Thymus (tissue), 14 donors: ENCODE measurements at places on chromosomes 1 and 21. TPM values are rescaled to one million over a fixed set of nuclear protein-coding genes. Genes with fewer than 3 reads are reported as not detected.

The USP21 gene
- total RNA-seq = 10.0 TPM

The BCAR3 gene
- total RNA-seq = 7.9 TPM

The RCOR3 gene
- total RNA-seq = 21.9 TPM

The PRR9 gene
- total RNA-seq = 0.33 TPM

The C1orf94 gene
- total RNA-seq = not detected

The FBXO2 gene
- 9.0 TPM for total RNA-seq

The C4BPB gene
- 0.71 TPM for total RNA-seq

The CD48 gene
- total RNA-seq = 208 TPM

The CDC14A gene
- total RNA-seq = 8.3 TPM

The CATSPERE gene
- 0.76 TPM for total RNA-seq

The NR1I3 gene
- not detected for total RNA-seq

The HSD3B2 gene
- 0.42 TPM for total RNA-seq

The TAF13 gene
- 14.8 TPM for total RNA-seq

The GJB4 gene
- total RNA-seq = 0.42 TPM

The TTLL7 gene
- 0.94 TPM for total RNA-seq

The CLDN17 gene
- 0.09 TPM for total RNA-seq

The FMO5 gene
- 0.76 TPM for total RNA-seq

The FAM151A gene
- 0.47 TPM for total RNA-seq

The TBX19 gene
- 0.76 TPM for total RNA-seq

The PAQR6 gene
- total RNA-seq = 0.61 TPM

The RASSF5 gene
- total RNA-seq = 73.4 TPM

The KCNJ10 gene
- total RNA-seq = 0.33 TPM

The CRP gene
- 0.05 TPM for total RNA-seq

The MIXL1 gene
- total RNA-seq = 0.09 TPM

The CFAP107 gene
- not detected for total RNA-seq

The GPX7 gene
- 30.9 TPM for total RNA-seq

The L1TD1 gene
- 0.42 TPM for total RNA-seq

The OXCT2 gene
- 2.6 TPM for total RNA-seq

The PRRX1 gene
- total RNA-seq = 17.1 TPM

The GPA33 gene
- total RNA-seq = 2.3 TPM

The LRRC53 gene
- 0.19 TPM for total RNA-seq

The ETV3L gene
- 0.14 TPM for total RNA-seq

The SCAMP3 gene
- total RNA-seq = 29.1 TPM

The AHCTF1 gene
- total RNA-seq = 22.5 TPM

The TSPAN2 gene
- 4.5 TPM for total RNA-seq

The CDK11A gene
- total RNA-seq = 19.8 TPM

The GPR52 gene
- 0.52 TPM for total RNA-seq

The RGSL1 gene
- not detected for total RNA-seq

The PYHIN1 gene
- 8.6 TPM for total RNA-seq
